D341Med (cell line): ENCODE measurements at places on chromosomes 13 and 19.

GRCh38 chr13:45909673-45910072, 58.1 kb upstream of the SIAH3 start:
- DNase-seq: no peak

GRCh38 chr19:13881692-13882418, 4.9 kb downstream of the NANOS3 start:
- DNase-seq: no peak

- no peak for DNase-seq
Observed at GRCh38 chr19:52086481-52086880, 9.1 kb downstream of the ZNF841 start.

DNA sequence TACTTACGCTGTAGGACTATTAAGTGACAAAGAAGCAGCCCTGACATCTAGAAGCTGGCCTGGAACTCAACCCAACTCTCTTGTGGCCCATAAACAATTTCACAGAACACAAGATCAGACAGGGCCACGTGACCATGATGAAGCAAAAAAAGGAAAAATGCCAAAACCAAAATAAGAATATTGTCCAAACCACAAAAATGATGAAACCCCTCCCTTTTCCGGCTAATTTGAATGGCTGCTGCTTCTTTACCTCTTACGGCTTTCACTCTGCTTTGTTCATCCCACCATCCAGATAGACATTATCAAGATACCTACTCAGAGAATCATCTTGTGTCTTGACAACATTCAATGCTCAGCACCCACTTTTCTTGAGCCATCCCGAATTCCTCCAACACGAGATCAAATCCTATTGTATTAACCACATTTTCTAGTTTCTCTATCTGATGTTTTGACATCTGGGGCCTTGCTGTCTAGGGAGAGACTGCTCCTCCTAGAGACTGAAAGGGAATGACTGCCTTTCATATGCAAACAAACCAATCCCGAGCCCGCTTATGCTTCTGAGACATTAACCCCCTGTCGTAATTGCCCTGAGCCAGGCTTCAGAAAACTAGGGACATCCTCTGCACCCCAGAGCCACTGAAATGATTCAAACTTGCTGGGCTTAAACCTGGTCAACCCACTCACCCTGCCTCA, 186.3 kb downstream of the TDRD3 start:
- DNase-seq: no peak

GRCh38 chr13:49938314-49938713, 2.2 kb upstream of the SPRYD7 start:
- no peak for DNase-seq

- no peak for DNase-seq
Observed at GRCh38 chr13:34207872-34208271, 389.9 kb downstream of the RFC3 start.

DNA sequence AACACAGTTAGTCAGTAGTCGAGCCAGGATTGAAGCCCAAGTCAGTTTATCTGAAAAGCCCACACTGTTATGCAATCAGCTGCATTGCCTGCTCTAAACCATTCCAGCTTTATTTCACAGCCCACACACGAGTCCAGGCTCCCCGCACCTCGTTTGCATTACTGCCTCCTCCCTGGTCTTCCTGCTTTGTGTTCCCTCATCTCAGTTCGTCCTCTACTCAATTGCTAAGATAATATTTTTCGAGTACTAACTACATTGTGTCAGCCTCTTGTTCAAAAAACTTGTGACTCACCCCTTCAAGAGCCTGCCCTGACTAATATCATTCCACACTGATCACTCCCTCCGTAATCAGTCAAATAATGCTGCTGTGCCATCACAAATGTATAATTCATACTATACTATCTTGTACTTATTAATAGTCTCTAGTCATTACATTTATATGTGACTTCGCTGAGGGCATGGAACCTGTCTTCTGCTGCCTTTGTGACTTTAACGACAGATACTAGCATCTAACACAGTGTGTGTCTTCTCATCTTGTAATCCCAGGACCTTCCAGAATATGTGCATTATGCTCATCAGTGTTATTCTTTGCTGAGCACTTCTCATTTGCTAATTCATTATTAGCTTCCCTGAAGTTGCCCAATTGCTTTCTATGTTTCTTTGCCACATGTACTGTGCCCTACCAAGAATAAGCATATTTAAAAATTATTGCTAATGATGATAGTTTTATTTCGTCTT, 26.2 kb upstream of the WDFY2 start:
- no peak for DNase-seq

GRCh38 chr13:48851707-48852106, 124.0 kb upstream of the FNDC3A start:
- DNase-seq: no peak

DNA sequence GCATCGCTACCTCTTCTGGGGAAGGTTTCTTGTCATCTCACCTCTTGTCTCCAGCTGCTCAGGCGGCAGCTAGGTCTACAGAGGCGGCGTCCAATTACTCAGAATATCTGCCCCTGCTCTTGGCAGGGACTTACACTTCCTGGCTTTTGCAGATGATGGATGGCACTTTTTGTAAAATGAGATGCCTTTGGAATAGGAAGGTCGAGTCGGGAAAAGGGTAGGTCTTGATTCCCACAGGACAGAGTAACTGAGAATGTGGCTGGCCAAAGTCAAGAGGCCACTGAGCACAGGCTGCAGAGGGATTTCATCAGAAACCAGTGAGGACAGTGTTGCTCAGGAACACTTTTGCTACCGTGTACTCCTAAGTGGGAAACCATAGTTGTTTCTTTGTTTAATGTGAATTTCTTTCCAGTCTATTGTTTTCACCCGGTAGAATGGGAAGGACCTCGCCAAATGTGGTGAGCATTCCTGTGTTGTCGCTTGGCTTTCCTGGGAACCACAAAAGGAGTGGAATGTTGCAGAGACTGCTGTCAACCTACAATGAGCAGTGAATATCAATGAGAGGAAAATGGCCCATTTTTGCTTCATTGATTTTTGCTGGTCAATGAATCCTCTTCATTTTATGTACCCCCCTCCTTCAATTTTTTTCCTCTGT, 383.7 kb downstream of the HS6ST3 start:
- DNase-seq: no peak

GRCh38 chr19:3365836-3366752, at the start of gene NFIC:
Gene NFIC, plus strand, starts transcription at chr19:3366583. Its CDS starts 54 bp downstream, at chr19:3366637.
- peak; percentile 81 for DNase-seq

- no peak for DNase-seq
Observed at GRCh38 chr13:76889254-76889653, 3.0 kb upstream of the KCTD12 start.

DNA sequence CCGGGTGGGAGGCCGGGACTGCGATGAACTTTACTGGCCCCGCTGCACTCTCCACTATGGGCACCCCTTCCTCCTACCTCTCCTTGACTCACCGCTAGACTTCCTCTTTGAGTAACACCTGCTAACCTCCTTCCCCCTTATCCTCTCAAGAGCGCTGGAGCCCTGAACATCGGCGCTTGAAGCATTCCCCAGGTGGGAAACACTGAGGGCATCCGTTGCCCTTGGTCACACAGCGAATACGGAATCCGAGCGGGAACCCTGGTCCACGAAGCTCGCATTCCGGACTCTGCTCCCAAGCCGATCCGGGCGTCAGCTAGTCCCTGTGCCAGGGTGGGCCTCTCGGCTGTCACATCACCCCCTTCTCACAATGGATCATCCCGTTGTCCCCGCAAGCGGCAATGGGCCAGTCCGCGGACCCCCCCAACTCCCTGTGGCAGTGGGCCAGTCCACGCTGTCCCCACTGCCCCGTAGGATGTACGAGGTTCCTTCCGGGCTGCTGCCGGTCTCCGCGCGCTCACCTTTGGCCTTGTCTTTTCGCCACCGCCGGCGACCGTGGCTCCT, 4.2 kb downstream of the LIPE start:
- DNase-seq: no peak

DNA sequence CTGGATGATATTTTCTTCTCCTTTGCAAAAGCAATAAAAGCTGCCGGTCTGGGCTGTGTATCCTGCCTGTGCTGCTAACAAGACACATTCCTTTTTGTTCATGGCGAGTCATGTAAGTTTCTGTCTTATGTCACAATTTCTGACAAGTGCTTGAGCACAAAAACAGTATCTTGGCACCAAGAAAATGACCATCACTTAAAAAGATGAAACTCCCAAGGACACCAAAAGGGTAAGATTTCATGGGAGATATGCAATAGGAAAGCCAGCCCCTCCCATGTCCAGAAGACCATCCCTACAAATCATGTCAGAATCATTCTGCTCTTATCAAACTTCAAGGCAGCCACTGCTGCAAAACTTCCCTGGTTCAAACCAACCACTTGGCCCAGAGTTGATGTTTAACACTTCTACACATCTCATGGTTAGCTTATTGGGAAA, 375.4 kb upstream of the ZNF507 start:
- no peak for DNase-seq

- no peak for DNase-seq
Observed at GRCh38 chr19:33220735-33221134, 4.9 kb downstream of the SLC7A10 start.

DNA sequence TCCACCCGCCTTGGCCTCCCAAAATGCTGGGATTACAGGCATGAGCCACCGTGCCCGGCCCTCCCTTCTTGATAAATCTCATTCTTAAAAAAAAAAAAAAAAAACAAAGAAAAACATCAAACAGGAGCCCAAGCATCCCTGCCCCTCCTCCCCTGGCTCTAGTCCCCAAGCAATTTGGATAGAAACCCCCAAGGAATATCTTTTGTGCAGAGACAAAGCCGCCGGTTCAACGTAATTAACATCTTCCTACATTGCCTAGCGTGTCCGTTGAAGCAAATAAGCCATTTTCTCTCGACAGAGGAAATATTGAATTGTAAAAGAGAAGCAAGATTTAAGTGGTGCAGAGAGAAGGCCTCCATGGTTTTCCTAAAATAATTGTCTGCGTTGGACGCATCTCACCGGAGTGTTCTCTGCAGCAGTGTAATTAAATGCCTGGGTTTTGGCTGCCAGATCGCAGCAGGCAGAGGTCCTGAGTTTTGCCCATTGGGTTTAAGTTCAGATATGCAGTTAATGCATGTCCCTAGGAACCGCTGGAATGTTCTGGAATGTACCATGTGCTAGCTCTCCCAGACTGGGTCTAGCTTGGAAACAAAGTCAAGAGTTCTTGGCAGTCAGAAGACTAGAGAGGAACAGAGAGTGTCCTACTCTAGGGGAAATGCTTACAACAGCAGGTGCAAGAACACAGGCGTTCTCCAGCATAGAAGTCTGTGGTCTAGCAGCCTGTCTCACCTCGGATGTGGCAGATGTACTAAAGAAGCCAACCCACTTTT, 30.8 kb downstream of the PIN1 start:
- DNase-seq: peak; percentile 71

GRCh38 chr19:1249298-1249989, 1.1 kb downstream of the MIDN start:
- peak; percentile 94 for DNase-seq

GRCh38 chr19:34184880-34185491, 12.7 kb downstream of the LSM14A start:
- no peak for DNase-seq

DNA sequence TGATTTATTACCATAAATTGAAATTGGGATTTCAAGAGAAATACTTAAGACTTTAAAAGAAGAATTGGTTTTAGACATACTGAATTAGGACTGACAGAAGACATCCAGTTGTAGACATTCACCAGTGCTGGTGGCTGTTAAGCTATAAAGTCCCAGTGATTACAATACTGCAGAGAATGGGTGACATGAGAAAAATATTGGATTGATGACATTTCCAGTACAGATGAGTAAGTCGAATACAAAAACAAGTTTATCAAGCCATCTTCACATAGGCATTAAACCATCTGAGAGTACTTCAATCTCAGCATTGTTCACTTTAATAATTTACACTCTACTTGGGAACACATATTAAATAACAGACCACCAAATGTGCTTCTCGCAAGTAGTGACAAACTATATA, 66.8 kb downstream of the TBC1D4 start:
- no peak for DNase-seq

GRCh38 chr13:104318121-104318520, 1251.9 kb upstream of the SLC10A2 start:
- peak; percentile 35 for DNase-seq

DNA sequence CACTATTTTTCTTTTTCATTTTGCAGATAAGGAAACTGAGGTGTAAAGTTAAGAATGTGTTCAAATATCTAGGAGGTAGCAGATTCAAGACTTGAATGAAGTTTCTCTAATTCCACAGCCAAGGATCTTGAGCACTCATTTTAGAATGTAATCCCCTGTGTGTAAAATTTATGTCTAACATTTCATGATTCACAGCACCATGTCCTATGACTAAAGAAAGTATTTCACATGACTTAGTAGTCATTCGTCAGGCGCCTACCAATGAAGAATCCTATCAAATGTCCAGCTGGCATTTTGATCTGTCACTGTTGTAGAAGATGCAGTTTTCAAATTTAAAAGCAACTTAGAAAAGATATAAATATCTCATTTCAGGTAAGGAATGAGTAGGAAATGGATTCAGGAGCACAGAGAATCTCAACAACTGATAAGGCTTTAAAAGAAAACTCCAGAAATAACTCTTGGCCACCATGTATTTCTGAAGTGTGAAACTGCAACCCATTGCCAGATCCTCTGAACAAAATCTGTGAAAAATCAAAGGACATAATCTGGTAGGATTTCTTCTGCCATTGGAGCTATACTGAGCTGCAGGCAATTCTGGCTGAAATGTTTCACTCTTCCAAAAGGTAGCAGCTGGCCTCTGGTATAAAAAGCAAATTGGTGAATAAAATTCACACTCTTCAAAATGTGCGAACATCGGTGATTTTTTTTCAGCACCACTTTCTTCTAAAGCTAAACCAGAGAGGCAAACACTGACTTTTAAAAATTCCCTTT, 92.2 kb downstream of the DCLK1 start:
- DNase-seq: no peak

- DNase-seq: no peak
Observed at GRCh38 chr19:13154241-13154778, 4.1 kb downstream of the IER2 start.

DNA sequence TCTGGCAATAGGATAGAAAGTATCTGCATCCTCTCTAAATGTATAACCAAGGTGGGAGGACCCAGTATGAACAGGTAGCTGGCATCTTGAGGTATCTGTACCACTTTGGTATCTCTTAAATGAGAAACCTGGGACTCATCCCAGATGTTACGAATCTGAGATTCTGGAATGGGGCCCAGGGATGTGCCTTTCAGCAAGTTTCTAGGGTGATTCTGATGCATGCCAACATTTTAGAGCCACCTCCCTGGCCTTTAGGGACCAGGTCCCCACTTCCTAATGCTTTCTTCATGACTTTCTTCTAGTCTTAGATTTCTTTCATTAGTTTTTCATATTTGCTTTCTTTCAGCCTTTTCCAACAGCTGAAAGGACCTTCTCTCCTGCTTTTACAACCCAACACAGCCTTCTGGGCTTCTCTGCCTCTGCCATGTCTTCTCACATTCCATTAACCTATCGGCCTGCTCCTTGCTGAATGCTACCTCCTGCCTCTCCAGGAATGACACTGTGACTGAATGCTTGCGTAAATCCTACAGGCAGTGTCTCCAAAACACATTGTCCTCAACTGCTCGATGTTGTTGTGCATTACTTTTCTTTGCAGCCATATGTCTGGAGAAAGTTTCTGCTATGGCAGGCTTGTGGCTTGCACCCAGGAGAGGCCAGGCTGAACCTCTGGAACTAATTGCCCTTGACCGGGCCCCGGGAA, 284.0 kb downstream of the DNAJC15 start:
- no peak for DNase-seq

GRCh38 chr13:113875429-113875815, 11.5 kb upstream of the GAS6 start:
- no peak for DNase-seq
